ENCODE measurements at places on chromosomes 1 and 21.
A peak's percentile ranks its signal among the peaks of the same experiment; 100 is the strongest.

- peak; percentile 45 for DNase-seq
These were observed 91.5 kb downstream of the IER5 start for GRCh38 chr1:181179987-181180365.

DNA sequence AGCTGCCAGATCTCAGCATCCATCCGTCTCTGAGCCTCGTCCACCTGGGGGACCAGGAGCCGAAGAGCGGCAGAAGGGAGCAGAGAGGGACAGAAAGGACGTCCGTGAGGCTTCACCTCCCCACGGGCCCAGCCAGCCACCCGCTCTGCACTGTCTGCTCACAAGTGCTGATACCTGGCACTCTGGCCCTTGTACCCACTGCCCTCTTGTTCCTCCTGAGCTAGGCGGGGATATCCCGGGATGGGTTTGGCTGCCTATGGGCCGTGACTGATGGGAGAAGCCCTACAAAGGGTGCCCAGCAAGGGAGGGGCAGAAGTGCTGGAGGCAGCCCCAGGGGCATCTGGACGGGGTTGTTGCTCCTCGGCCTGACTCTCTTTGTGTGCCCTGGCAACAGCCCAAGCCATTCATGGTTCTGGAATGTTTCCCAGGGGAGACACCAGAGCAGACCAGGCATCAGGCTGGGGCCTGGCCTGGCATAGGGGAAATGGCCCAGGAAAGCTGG lies 57.6 kb downstream of the LDLRAD2 start:
- DNase-seq: peak; percentile 87

DNA sequence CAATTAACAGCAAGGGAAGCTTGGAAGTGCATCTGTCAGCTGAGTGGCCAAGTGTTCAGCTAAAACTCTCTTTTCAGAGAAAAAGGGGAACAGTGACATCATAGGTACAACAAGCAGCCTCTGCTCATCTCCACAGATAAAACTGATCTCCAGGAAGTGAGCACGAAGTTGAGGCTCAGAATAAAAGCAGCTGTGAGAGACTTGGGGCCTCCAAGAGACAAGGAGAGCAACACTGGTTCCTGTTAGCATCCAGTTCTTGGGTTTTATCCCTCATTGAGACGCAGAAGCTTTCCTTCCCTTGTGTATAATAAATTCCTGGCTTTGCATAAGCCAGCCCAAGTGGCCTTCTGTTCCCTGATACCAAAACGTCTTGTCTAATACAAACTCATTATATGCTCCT lies 20.0 kb upstream of the CNN3 start:
- DNase-seq: no peak

DNA sequence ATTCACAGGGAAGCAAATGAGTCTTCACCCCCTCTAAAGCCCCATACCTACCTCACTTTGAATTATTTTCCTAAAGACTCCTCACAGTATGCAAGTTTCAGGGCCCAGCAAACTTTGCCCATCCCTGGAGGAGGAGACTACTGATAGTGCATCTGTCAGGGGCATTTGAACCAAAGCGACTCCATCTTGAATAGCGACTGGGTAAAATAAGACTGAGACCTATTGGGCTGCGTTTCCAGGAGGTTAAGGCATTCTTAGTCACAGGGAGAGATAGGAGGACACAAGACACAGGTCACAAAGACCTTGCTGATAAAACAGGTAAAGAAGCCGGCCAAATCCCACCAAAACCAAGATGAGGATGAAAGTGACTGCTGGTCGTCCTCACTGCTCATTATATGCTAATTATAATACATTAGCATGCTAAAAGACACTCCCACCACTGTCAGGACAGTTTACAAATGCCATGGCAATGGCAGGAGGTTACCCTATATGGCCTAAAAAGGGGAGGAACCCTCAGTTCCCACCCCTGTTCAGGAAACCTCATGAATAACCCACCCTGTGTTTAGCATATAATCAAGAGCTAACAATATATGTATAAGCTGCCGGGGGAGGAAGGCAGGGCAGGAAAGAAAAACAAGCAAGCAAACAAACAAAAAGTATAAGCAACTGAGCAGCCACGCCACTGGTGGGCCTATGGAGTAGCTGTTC lies 3.3 kb upstream of the PKNOX1 start:
- no peak for DNase-seq

DNA sequence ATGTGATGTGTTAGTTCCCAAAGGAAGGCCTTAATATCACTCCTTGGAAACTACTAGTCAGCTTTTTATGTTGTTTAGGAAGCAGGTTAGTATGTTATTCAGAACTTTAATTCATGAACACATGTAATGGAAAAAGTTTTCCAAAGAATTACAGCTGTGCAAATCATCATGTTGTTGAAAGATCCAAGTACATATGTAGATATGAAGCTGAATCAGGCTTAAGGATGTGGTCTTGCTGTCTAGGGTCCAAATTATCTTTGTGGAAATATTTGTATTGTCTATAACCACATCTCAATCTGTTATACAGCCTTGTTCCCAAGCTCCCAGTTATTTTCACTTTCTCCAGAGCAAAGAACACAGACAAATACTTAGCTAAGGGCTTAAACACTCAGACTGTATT lies 231.6 kb downstream of the TPR start:
- DNase-seq: no peak

- no peak for DNase-seq
These were observed 120.2 kb downstream of the TLR5 start for GRCh38 chr1:223022641-223023473.

- no peak for DNase-seq
These were observed 374 bp downstream of the MAB21L3 start for GRCh38 chr1:116111524-116112021.

DNA sequence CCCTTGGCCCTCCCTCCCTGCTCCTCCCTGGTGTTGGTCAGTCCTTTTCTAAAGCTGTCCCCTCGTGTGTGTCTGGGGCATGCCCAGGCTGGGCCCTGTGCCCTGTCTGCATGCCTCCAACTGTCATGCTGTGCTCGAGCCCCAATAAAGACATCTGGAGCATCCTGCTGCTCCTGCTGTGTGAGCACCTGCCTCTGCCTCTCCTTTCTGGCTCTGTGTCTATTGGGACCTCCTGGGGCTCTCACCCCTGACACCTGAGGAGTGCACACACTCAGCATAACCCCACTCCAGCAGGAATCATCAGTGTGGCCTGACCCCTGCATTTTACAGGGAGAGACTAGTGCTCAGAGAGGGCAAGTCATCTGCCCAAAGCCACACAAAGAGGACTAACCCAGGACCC lies 23.7 kb downstream of the KCNC4 start:
- no peak for DNase-seq

GRCh38 chr1:1239614-1240347 lies 6.7 kb downstream of the C1QTNF12 start:
- no peak for DNase-seq

DNA sequence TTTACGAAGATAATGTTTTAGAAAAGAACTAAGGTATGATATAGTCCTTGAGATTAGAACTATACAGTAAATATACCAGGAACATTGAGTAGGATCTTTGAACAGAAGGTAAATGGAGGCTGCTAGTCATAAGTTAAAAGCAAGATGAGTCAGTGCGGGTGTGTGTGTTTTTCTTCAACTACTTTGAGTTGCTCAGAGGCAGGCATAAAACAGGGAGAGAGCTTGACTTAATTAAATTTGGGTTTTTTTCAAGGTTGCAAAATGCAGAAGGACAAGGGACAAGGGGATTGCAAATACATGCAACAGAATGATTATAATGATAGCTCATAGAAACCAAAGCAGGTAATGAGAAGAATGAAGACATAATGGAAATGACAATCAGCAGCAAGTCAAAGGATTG lies 815.1 kb downstream of the NCAM2 start:
- DNase-seq: no peak

GRCh38 chr1:22204989-22205913 lies 62.4 kb upstream of the WNT4 start:
- DNase-seq: peak; percentile 91

DNA sequence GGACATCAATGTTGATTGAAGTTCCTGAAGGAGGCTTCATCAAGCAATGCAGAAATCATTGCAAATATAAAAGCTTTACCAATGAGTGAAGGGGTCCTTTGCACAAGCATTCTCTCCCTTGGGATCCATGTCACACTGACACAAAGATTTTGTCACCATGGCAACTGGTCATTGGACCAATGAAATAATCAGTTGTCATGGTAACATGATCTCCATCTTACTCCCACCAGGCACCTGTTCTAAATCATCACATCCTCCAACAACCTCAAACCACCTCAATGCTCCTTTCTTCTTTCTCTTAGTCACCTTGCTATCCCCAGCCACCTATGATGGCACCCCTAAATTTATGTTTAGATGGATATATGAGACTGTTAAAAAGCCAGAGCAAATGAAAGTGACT lies 13.5 kb upstream of the FOXJ3 start:
- DNase-seq: no peak

- no peak for DNase-seq
These were observed 172.7 kb downstream of the CRB1 start for GRCh38 chr1:197440715-197441114.

DNA sequence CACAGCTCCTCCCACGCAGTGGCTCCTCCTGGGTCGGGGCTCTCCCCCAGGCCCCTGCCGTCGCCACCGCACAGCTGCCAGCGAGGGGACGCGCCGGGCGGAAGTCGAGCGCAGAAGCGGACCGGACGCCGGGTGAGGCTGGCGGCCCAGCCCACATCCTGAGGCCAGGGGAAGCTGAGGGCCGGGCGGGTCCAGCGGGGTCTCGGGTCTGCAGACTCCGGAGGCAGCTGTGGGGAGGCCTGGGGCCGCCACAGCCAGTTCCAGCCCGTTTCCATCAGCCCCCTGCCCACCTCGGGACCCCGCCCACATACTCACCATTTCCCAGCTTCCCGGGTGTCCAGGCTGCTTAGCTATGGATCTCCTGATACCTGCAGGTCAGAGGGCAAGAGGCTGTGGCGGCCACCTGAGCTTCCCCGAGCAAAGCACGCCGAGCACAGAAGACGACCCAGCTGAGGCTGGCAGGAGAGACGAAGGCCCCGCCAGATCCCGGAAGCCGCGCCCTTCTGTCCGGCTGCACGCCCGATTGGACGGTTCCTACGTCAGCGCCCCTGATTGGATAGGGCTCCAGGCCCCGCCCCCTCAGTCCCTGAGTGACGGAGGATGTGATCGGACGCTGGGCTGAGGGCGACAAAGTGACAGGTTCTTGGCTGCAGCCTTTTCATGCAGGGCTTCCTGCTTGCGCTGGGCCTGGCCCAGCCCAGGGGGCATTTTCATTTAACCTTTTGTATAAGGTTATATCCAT lies 38.7 kb upstream of the ZNF124 start:
- DNase-seq: peak; percentile 98

- DNase-seq: no peak
These were observed 8.9 kb downstream of the MTF1 start for GRCh38 chr1:37850352-37850955.

DNA sequence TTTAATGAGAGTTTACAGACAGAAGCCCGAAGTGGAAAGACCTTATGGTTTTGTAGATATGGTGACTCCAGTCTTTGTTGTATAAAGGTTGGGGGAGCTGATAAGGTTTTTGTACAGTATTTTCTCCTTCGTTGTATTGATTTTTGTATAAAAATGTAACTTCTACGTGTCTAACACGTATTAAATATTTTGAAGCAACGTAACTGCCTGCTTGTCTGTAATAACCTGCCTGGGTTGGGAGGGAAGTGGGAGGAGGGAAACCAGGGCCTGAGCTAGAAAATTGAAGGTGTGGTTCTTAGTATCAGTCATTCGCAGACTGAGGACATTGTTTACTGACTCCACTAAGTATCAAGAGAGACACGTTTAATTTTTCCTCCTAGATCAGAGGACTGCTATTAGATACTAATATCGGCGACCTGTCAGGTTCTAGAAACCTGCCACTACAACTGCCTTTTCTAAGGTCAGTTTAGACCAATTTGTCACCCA lies 2.2 kb downstream of the IER5 start:
- no peak for DNase-seq

DNA sequence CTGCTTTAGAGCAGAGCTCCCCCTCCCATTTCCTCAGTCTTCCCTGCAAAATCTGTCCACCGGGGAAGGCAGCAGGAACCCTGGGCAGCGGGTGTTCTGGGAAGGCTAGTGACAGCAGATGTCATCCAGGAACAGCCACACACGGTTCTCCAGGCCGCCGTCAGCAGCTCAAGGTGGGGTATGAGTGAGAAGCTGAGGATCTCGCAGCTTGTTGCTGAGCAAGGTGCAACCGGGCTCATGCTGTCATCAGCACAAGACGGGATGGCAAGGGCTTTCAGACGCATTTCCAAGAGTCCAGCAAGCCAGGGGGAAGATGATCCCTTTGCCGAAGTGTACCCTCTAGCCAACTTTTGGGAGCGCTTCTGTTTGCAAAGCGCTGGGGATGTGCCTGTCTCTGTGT lies 23.0 kb upstream of the SPSB1 start:
- no peak for DNase-seq

GRCh38 chr1:75470448-75470847 lies 140.5 kb downstream of the SLC44A5 start:
- no peak for DNase-seq

DNA sequence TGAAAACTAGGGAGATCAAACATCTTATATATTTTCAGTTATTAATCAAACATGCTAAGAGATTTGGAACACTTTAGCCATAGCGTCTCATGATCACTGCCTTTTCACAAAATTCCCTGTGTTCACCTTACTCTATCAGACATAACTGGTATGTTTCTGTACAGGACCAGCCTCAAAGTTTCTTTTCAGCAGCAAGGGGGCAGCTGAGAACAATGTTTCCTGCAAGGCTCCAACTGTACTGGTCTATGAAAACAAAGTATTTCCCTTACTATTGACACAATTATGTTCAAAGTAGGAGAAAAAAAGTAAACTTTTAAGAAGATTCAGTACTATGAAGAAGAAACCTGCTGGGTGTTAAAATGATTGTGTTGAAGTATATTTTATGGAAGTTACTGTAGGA lies 98.5 kb downstream of the ATF6 start:
- no peak for DNase-seq

- no peak for DNase-seq
These were observed 17.9 kb downstream of the EPHA2 start for GRCh38 chr1:16137890-16138467.

GRCh38 chr1:177975588-177976495 lies 6.0 kb upstream of the SEC16B start:
- DNase-seq: no peak

DNA sequence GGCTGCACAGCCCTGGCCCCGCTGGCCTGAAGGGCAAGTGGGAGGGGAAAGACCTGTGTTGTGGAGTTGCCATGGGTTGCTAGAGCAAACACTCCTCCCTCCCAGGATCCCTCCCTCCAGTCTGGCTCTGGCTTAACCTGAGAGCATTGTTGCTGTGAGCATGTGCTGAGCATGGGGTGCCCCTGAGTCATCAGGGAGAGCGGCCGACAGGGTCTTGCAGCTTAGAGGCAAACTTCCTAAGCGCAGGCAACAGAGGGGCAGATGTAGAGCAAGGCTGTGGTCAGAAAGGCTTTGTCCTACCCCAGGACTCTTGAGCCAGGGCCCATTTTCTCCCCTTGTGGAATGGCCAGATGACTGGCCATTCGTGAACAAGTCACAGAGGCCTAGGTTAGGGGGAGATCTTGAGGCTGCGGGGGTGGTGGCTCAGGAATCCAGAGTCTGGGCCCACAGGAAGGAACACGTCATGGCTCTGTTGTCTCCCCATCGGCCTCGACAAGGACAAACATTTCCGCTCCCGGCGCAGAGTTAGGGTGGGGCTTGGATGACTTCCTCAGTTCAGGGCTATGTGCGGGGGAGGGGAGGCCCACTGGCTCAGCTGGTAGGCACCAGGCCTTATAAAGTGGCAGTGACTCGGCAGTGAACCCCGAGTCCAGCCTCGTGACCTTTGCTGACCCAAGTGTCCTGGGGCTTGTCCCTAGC lies 362 bp upstream of the DYNLT4 start:
- DNase-seq: peak; percentile 95

- no peak for DNase-seq
These were observed 1.8 kb upstream of the PGLYRP4 start for GRCh38 chr1:153350321-153350957.

GRCh38 chr21:38955495-38955894 lies 149.8 kb downstream of the ETS2 start:
- DNase-seq: no peak

Data from breast epithelium (tissue), 4 donors.